ENCODE measurements at places on chromosomes 3 and 15.

DNA sequence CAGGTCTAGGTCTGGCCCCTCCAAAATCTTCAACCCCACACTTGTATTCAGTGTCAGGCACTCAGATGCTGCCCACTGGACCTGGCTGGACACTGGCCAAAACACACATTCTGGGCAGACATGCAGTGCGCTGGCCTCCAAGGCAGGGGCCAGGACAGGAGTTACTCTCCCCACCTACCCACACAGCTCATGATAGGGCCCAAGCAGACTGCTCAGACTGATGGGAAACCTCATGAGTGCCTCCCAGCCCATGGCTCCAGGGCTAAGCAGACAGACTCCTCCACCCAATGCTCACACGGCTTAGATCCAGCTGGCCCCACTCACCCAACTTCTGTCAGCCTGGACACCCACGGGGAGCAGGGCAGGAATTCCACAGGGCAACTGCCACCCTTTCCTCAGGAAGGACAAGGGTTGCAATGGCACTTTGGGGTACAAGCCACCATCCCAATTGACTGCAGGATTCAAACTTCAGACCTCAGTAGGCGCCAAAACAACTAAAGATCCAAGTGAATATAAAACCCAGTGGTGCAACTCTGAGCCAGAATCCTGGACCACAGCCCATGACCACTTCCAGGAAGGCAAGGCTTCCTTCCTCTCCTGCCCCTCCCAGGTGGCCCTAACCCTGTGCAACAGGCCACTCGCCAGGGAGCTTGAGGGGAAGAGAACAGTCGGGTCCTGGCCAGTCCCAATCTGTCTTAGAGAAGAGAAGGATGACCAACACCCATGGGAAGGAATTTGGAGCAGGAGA lies 1.4 kb downstream of the LTF start:
- DNase-seq = no peak

DNA sequence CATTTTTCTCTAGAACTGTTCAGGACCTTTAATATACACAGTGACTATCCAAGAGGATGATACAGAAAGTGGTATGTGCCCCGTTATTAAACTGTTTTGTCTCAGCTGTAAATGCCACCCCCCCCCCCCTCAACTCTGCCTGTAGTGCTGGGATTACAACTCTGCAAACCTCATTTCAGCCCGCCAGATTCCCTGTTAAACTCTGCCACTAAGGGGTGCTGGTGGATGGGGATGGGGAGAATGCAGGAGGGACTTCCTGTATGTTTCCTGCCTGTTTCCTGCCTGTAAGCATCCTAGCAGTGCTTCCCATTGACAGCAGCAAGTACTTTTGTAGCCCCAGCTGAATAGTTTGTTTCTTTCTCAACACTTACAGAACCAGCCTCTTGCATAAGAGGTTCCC lies 301.7 kb upstream of the RORA start:
- no peak for DNase-seq

GRCh38 chr3:128874481-128875180 lies 4.8 kb upstream of the ACAD9 start:
- peak; percentile 40 for DNase-seq

- no peak for DNase-seq
These were observed 240.4 kb upstream of the BHLHE40 start for GRCh38 chr3:4738737-4739274.

- DNase-seq = no peak
These were observed 616.4 kb upstream of the CBLB start for GRCh38 chr3:106485217-106485616.

GRCh38 chr3:48411041-48411588 lies 18.8 kb downstream of the PLXNB1 start:
- DNase-seq = no peak

DNA sequence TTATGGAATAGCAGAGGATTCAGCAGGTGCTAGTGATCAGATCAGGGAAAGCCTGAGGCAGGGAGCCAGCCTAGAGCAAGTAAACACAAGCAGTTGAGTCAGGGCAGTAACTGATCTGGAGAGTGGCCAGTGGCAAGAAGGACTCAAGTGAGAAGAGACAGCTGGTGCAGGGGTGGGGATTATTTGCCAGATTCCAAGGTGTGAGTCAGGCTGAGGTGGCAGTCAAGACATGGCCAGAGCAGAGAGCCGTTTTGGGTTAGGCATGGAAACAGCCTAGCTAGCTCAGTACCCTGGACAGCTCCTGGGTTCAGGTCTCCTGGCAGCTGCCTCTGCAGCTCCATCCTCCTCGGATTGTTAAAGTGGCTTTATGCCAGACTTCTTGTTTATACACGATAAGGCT lies 281.9 kb upstream of the ONECUT1 start:
- DNase-seq = peak; percentile 89

- no peak for DNase-seq
These were observed 190.0 kb downstream of the PLCH1 start for GRCh38 chr3:155554777-155555451.

GRCh38 chr15:80709542-80709941 lies 14.4 kb downstream of the ABHD17C start:
- no peak for DNase-seq

DNA sequence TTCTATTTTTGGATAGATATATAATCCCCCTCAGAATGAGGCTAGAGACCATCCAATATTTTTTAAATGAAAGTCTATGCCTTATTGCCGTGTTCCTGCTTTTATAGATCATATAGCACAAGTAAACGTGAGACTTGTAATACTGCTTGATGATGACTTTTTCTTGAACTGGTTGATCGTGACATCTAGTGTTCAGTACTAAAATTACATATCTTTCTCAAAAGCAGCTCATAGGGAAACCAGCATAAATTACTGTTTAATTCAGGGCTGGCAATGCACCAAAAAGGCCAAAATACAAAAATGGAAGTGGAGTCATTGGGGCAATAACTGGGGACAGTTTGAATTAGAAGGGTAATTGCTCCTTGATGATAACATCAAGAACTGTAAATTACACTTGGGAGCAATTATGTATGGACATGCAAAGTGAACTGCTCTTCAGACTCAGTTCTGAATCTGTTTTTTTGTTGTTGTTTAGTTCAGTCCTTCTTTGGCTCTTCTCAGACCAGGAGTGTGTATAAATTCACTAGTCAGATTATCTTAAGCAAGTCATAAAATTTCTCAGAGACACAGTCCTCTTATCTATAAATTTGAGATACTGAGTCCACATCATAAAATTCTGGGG lies 325.3 kb downstream of the THSD4 start:
- DNase-seq = peak; percentile 80

DNA sequence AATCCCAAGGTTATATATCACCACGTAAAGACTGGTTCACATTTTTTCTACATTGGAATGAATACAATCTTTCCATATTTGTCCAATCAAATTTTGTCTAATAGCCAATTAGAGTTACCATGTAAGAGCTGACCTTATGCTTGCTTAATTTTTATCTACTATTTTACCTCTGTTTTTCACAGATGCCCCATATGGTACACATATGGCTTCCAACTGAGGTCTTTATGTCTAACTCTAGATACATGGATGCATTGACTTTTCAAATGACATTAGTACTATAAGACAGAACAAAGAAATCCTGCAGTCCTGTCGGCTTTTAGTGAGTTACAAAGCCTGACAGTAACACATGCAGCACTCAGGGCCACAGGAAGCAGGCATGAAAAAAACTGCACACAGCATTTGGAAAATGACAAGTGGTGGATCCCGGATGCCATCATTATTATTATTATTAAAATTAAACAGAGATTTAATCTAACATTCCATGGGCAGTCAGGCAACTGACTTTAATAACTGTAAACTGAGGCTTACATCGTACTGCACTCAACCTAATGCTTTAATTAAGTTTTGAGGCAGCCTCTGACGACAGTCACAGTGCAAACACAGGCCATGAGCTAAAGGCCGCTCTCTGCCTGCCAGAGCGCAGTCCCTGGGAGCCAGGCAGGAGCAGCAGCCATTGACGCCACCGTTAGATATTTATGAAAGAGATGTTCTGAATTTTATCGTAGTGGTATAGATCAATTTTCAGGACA lies 113.9 kb upstream of the TMCO5A start:
- DNase-seq = peak; percentile 43

DNA sequence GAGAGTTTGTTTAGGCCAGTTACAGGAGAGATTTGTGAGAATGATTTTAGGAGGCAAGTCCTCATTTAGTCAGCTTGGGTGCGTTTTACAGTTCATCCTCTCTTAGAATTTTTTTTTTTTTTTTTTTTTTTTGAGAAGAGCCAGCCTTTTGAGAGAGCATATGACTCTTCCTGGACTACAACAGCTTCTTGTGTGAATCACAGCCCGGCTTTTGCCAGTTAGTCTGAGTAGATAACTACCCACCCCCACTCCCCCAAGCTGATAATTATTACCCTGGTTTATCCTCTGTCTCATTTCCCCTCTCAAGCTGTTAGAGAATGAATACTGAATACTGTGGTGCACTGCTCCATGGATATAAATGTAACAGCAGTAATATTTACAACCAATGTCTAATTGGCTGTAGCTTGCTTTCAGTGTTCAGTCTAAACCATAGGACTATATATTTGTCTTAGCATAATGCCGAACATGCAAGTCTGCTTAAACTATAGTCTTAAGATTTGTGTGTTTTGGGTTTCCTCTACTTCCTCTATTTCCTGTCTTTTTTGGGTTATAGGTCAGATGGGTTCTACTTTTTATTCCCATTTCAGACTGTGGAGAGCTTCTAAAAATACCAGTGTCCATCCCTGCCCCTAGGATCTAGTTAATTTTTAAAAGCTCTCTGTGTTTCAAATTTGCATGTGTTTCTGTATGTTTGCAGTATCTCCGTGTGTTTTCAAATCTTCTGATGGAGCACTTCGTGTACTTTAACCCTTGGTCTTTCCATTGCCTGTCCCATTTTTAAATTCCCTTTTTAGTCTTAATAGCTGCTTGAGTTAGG lies 8.0 kb downstream of the CHD2 start:
- DNase-seq = no peak

DNA sequence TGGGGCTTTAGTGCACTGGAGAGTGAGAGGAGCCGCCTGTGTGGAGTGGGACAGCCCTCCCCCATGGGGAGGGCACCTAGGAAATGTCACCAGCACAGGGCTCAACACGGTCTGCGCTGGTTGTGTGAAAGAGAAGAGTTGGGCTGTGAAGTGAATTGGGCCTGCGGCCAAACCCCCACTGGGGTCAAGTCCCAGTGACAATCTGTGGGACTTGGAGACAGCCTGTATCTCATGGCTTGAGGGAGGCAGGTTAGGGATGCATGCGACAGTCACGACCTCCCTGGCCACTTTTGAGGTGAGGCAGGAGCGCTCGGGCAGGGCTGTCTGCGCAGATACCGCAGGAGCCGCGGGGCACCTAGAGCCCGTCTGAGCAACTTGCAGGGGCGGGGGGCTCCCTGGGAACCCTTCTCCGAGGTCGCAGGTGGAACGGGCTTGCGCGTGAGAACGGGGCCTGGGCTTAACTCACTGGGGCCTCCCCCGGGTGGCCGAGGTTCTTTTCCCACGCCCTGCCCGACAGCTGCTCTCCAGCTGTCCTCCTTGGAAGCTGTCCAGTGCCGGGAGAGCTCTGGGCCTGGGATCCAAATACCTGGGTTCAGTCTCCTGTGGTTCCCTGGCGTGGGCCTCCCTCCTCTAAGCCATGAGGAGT lies 77.4 kb downstream of the SNRK start:
- DNase-seq = peak; percentile 30

DNA sequence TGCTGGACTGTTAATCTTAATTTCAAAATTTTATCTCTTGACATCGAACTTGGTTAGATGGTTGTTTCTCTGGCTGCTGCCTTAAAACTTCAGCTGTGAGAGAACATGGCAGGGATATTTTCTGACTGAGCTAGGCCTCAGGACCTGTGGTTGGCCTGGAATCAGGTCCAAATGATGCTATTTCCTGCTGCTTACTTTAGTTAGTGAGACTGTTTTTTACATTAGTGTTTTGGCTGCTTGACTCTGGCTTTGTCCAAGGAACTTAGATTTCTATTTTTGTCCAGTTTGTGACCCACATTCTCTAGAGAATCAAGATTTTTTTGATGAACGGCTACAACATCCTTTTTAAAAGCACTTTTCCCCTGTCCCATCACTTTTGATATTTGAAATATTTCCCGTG lies 497.9 kb upstream of the SGO1 start:
- no peak for DNase-seq

- peak; percentile 82 for DNase-seq
These were observed 468 bp downstream of the UBP1 start for GRCh38 chr3:33439546-33440327.

DNA sequence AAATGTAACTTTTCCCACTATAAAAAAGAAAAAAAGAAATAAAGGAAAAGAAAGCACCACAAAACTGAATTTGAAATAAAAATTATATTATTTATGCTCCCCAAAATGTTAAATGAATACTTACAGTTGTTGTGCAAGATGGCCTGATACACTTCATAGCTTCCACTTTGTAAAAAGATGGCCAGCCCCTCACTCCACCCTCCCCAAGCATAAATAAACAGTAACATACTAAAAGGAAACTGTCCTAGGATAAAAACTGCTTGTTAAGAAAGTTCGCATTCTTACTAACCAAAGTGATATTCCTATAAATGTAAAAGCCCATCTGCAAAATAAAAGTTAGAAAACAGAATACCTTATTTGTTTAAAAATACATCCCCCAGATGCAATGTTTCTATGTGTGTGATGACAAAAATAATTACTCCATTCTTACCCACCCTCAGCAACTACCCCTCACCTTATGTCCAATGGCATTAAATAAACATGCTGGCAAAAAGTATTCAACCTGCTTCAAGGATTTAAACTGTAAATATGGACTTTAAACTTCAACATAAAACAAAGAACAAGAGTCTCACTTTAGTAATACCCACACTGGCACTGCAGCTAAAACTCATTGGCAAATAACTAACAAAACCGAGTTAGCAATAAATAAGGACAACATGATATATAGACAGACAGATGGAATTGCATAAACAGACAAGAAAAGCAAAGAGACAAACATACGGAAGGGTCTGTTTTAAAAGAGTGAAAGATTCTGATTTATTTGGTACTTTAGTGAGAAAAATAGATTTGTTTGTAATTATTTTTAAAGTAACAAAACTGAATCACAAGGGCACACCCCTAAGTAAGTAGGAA lies 47.7 kb downstream of the ZBTB20 start:
- peak; percentile 45 for DNase-seq

DNA sequence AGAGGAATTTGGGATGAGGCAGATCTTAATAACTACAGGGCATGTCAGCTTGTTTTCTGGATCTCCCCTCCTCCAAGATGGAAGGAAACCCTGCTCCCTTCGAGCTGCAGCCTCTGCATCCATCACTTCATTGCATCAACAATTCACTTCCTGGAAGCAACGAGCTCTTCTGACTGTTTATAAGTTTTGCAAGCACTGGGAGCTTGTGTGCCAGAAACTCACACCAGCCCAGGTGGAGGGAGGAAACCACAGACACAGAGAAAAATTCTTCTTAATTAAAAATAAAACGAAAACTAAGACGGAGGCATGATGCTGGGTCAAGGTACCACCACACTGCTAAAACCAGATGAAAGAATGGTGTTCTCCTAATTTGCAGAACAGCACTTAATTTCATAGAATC lies 10.6 kb downstream of the LRIG1 start:
- no peak for DNase-seq

- DNase-seq = no peak
These were observed 2.8 kb upstream of the SST start for GRCh38 chr3:187673012-187673411.

GRCh38 chr15:38192496-38192895 lies 60.1 kb upstream of the SPRED1 start:
- no peak for DNase-seq
